ENCODE measurements at places on chromosomes 16 and 17.

DNA sequence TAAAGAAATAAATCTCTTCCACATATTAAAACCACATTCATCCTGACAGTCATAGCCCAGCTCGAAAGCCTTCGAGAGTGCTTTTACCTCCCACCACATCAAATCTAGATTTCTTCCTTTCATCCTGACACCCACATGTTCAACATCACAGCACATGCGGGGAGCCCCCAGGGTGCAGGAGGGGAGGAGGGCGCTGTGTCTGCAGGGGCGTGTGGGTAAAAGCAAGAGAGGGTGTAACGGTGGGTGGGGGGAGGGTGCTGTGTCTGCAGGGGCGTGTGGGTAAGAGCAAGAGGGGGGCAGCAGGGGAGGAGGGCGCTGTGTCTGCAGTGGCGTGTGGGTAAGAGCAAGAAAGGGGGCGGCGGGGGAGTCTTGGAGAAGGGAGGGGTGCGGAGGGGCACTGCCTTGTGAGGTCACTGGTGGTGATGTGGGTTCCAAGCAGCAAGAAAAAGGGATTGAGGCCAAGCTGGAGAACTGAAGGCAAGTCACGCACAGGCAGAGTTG, 34.7 kb downstream of the ADCY9 start:
- peak; percentile 16 for DNase-seq

DNA sequence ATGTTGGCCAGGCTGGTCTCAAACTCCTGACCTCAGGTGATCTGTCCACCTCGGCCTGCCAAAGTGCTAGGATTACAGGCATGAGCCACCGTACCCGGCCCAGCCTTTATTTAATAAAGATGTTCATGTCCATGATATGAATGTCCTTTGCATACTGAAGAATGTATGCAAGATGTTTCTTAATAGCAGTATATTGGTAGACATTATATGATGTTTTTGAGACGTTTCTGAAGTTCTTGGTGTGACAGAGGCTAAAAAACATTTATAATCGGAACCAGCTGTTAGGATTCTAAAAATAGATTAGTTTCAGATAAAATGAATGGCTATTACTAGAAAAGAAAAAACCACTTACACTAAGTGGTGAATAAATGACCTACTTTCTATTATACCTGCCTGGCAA, 11.8 kb downstream of the PDZD9 start:
- no peak for DNase-seq

GRCh38 chr16:1782408-1783264, at the start of the genes NUBP2 and SPSB3:
NUBP2 (plus strand) TSS chr16:1782960; CDS start chr16:1783021, 61 bp downstream.
SPSB3 (minus strand) TSS chr16:1782571; CDS start chr16:1781483, 1,088 bp downstream.
- peak; percentile 98 for DNase-seq

DNA sequence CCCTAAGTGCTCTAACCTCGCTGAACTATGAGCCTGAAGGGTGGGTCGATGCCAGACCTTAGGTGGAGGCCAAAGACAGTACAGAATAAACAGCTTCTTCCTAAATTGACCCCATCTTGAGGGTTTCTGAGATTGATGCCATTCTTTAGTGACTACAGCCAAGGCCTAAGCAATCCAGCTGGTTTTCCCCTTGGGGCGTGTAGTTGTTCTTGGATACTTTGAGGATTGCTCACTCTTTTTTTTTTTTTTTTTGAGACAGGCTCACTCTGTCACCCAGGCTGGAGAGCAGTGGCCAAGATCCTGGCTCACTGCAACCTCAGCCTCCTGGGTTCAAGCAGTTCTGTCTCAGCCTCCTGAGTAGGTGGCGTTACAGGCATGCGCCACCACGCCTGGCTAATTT, 2.0 kb downstream of the OVCA2 start:
- DNase-seq = no peak

GRCh38 chr17:80362428-80363119, 52.4 kb upstream of the ENDOV start:
- no peak for DNase-seq

- DNase-seq = no peak
Observed at GRCh38 chr16:28000314-28001169, 63.0 kb downstream of the GSG1L start.

DNA sequence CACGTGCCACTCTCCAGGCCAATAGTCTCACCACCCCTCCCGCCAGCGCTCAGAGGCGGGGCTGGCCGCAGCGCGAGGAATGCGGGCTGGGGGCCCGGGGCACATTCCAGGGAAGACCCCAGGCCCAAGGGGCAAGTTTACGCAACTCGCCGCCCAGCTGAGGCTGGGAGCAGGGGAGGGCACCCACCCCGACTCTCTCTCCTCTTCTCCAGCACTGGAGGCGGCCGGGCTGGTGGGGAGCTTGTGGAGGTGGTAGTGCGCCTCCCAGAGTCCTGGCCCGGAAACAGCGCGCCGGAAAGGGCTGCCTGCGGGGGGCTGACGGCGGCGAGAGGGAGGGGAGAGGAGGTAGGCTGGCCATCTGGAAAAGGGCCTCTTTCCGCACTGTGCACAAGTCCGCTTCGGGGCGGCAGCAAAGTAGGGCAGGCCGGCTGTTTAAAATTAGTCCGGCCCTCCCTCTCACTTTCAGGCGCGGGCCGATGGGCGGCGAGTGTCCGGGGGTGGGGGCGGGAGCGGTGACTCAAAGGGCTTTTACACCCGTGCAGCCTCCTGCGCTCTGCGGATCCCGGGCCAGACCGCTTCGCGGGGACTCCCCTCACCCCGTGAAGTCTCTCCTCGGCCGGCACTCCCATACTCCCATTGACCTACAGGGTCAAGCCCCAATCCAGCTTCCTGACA, 1.1 kb downstream of the FHOD1 start:
- peak; percentile 62 for DNase-seq

DNA sequence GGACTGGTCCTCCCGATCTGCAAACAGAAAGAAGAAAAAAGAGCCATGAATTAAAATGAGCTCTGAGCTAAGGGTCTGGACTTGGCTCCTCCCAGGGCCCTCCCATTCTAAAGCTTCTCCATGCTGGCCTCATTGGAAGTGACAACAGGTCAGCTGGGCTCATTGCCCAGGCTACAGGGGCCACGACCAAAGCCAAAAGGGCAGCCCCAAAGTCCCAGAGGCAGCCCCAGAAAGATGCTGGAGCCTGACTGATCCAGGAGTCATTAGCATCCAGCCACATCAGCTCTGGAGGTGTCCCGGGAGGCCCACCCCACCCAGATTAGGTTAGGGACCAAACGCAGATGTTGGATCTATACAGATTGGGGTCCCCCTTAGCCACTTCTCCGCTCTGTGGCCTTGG, 58.2 kb downstream of the MYH11 start:
- no peak for DNase-seq

GRCh38 chr16:66600477-66600876, 4.0 kb upstream of the CMTM3 start:
- DNase-seq = no peak

- DNase-seq = no peak
Observed at GRCh38 chr17:22517716-22518115, 825.4 kb downstream of the KCNJ18 start.

GRCh38 chr17:57732062-57732461, 13.0 kb downstream of the CCDC182 start:
- DNase-seq = no peak

DNA sequence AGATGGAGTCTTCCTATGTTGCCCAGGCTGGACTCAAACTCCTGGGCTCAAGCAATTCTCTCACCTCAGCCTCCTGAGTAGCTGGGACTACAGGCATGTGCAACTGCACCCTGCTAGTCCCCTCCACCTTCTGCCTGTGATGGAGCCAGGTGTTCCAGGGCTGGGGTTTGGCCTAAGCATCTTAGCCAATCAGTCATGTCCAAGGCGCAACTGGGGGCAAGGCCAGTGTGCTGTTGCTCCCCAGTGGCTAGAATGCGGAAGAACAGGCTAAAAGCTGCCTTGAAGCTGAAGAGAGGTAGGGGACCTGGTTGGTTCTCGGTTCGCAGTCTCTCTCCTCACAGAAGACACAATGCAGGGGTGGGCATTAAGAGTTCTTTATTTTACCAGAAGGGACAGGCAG, 18.6 kb downstream of the FLOT2 start:
- no peak for DNase-seq

GRCh38 chr17:2122641-2123302, 67.9 kb downstream of the HIC1 start:
- DNase-seq = no peak

GRCh38 chr16:84570739-84571403, 47.0 kb downstream of the COTL1 start:
- no peak for DNase-seq

DNA sequence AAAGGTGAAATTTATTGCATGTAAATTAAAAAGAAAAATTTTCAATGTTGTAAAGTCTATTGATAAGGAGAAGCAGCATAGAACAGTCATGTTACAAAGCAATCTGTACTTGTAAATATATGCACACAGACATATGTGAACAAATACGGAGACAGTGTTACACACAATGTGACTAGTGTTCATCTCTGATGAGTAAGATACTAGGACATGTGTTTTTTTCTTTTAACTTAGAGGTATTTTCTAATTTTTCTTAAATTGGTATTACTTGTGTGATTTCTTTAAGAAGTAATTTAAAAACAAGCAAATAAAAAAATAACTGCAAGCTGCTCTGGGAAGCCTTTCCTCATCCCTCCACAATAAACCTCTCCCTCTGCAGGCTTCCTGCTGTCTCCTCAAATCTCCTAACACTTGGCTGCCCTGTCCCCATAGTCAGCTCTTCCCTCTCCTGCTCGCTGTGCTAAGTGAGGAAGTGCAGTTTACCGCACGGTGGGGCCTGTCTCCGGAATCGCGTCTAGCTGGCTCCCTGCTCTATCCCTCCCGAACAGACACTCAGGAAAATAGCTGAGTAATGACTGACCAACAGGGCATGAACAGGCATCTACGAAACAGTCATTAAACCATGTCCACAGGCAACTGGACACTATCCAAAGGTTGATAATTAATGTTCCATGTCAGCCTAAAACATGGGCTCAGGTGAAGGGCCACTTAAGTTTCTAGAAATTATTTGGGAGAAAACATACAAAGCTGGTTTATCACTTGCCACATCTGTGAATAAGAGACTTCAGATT, 35.9 kb downstream of the CMTM4 start:
- DNase-seq = no peak

DNA sequence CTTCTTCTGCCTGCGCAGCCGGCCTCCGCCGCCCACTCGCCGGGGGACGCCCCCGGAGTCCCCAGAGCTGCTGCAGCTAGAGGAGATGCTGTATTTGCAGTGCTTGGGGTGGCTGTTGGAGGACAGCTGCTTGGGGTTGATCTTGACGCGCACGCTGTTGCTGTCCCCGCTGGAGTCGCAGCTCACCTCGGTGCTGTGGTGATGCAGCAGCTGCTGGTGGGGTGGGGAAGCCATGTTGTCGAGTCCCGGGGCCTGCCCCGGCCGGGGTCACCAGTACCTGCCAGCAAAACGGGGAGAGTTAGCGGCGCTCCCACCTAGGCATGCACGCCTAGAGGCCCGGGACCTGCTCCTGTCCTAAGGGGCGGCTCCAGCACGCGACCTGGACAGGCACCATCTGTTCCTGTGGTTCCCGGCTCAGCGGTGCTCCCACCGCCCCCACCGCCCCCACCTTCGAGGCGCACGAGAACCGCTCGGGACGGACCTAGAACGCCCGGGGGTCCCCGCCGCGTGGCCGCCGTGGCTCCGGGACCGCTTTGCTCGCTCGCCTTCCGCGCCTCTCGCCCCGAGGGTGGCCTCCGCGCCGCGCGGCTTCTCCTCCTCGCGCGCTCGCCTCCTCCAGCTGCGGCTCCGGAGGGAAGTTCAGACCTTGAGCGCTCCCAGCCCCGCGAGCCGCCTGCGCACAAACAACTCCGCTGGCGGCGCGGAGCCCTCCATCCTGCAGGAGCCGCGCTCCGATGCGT, 863 bp downstream of the ADCY9 start:
- DNase-seq = peak; percentile 52

DNA sequence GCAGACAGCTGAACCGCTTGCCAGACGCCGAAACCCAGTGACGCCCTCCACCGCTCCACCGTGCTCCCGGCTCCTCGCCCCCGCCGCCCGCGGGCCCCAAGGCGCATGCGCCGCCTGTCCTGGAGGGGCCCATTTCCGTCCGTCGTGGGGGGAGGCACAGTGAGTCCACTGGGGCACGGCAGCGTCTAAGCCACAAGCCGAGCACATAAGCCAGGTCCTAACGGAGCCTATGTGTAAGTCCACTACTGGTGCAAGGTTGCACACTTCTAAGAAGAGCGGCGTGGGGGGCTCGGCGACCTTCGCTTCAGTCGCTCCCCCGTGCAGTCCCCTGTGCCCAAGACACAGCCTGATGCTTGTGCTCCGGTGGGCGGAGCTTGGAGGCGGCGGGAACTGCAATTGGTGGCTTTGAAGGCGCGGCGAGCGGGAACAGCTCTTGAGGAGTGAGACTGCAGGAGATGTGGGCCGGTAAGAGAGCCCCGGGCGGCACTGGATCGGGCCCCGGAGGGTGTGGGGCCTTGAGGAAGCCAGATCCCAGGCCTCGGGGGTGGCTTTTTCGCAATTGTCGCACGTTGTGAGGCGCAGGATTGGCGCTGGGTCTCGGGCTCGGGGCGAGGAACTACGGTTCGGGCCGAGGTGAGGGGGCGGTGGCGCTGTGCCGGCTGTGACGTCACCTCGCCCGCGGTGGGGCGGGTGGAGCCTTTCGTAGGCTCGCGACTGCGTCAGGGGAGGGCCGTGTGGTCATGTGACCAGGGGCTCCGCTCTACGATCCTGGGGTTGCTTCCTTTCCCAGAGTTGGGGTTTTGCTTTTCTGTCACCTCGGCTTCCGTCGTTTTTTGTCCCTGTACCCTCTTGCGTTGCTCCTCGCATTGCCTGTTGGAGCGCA, at the start of the genes CENPN and CMC2:
Gene CENPN, plus strand, starts transcription at position 402 of the 883 bp plus-strand sequence. CDS start 4,726 bp downstream, outside the sequence.
Gene CMC2, minus strand, starts transcription at position 73 of the 883 bp plus-strand sequence. CDS start 9,491 bp downstream, outside the sequence.
- DNase-seq = peak; percentile 99

DNA sequence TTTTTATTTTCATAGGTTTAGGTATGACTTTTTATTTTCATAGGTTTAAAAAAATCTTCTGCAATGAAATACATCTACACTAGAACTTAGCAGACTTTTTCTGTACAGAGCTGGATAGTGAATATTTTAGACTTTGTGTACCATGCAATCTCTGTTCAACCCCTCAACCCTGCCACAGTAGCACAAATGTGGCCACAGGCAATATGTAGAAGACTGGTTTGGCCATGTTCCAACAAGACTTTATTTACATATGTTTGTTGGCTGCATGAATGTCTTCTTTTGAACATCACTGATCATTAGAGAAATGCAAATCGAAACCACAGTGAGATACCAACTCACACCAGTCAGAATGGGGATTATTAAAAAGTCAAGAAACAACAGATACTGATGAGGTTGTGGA, 229.2 kb downstream of the SHISA9 start:
- no peak for DNase-seq

DNA sequence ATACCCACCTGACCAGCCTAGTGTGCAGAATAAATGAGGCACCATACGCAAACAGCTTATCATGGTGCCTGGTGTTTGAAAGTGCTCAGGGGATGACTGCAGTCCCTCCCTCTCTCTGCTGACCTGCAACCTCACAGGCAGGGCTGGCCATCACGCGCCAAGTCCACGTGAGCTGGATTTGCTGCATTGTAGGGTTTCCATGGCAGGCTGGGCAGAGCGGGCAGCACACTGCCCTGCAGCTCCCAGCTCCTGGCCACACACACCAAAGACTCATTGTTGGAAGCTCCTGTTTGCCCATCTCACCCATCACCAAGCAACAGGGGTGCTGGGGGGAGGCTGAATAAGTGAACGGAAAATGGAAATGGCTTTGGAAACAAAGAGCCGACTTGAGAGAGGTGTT, 81.8 kb downstream of the IRX3 start:
- no peak for DNase-seq

DNA sequence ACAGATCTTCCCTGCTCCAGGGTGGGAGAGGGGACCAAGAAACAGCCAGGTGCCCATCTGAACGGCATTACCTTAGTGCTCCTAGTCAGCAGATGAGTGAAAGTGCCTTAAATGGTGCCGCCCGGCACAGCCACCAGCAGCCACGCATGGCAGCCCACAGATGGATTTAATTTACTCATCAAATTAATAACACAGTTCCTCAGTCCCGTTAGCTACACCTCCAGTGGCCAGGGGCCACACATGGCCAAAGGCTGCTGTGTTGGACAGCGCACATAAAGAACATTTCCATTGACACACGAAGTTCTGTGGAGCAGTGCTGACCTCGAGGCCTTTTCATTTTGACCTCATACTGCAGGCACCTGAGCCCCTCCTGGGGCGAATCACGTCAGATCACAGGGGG, 166.3 kb downstream of the CMIP start:
- no peak for DNase-seq

All from CD8-positive, alpha-beta T cell (primary cell).